ENCODE measurements at places on chromosomes 5 and 9.

DNA sequence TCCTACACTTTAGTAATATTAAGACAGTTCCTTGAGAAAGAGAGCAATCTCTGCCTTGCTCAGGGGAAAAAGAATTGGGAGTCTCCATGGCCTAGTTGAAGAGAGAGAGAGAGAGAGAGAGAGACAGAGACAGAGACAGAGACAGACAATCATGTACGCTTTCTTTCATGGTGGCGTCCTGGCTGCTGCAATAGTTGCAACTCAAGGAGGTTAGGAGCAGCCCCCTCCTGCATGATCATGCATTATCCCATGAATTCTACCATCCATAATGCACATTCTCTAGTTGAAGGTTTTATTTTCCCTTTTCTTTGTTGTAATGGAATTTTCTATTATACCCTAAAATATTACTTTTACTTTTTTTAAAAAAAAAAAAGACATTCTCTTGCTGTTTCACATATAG is 50.7 kb downstream of the PPP2R2B start:
- no peak for DNase-seq

DNA sequence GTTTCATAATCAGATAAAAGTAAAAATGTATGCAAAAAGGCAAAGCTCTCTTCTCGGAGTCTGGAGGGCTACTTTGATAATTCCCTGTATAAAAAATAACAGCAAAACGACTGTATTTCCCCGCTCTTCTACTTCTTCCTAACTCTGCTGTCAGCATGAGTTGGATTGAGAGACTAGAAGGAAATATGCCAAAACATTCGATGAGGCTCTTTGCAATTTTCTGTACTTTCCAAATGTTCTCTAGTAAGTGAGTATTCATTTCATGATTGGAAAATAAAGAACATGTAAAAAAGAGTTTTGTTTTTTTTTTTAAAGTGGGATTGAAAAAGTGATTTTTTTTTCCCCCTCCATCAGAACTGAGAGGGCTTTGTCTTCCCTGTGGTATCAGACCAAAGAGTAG is 677.5 kb downstream of the ACTL7B start:
- DNase-seq, result no peak

DNA sequence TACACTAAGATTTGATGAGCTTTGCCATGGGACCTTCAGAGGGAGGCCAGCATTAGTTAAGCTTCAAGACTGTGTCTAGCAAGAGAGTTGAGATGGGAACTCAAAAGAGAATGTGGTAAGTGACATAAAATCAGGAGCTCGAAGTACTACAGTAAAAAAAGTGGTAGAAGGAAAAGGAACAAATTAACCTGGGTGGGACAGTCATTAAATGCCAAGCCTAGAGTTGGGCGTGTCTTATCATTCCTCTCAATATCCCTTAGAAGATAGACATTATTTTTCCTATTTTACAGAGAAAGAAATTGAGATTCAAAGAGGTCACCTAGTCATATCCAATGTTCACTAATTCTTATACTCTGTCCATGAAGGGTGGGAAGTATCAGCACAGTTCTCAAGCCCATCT is 3.3 kb upstream of the TXN start:
- no peak for DNase-seq

- no peak for DNase-seq
Observed at GRCh38 chr5:22505891-22506290, 347.3 kb downstream of the CDH12 start.

DNA sequence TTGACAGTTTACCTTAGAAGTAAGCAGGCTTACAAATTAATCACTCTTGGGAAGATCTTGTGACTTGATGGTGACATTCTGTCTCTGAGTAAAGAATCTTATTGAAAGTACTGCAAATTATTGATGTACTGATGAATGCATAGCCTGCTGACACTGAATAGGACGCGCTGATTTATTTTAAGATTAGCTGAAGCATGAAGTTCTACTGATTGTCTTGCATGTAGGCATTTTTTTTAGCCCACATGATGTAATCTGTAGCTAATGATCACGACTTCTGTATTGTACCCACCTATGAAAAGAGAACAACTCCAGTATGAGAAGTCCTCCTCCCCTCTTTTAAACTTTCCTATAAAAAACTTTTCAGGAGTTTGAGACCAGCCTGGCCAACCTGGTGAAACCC is 28.3 kb upstream of the SPIN1 start:
- no peak for DNase-seq

- no peak for DNase-seq
Observed at GRCh38 chr5:6384856-6385255, 6.5 kb upstream of the MED10 start.

DNA sequence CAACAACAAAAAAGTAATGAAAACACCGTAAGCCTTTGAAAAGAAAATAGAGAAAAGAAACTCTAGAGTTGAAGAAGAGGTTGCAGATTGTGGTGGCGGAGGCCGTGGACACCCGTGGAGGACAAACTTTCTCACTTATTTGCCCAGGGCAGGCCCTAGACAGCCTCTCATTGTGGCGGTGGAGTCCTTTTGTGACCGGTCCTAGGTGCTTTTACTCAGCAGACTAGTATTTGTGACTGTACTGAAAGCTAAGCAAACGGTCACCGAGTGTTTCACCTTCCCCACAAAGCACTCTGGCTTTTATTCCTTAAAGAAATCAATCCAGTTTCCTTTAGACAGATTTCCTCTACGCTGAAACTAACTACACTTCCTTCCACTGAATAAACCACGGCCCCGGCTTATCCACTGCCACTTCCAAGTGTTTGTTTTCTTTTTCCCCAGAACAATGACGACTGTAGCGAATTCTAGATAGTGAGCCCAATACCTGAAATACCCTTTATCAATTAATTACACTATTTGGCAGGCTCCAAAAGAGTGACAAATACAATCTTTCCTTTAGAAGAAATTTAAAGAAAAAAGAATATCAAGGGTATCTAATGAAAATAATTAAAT is 210.2 kb upstream of the TARS1 start:
- DNase-seq, result no peak

GRCh38 chr5:149206524-149207141 is 65.0 kb upstream of the AFAP1L1 start:
- DNase-seq, result no peak

DNA sequence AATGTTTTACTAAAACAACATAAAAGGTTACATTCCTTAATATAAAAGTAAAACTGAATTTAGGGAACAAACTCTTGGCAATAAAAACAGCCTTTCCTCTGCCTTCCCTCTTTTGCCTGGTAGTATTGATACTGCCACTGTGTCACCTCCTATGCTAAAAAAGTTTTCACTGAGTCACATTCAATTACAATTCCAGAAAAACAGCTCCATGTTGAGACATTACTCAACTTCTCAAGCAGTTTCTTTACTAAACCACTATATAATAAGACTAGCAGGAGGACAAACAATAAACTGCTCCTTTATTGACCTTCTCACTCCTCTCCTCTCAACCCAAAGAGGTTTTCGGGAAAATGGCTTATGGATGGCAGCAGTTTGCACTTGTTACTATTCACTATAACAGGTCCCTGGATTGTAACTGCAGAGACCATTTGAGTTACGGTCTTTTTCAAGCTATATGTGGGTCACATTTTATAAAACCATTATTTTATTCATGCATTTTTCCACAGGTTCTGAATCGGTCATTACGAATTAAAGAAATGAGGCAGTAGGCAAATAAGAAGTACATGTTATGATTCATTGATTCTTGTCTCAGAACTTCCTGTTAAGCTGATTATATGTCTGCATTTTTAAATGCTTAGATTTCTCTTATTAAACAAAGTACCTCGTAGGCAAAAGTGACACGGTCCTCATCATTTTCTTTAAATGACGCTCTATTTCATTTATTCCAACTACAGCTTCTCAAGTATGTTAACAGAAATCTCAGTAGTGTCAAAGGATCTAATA is 2.1 kb downstream of the ZDHHC21 start:
- no peak for DNase-seq

GRCh38 chr9:113583511-113584427 is 120.2 kb downstream of the RGS3 start:
- DNase-seq, result no peak

- DNase-seq, result no peak
Observed at GRCh38 chr9:111056538-111056937, 18.3 kb upstream of the LPAR1 start.

- no peak for DNase-seq
Observed at GRCh38 chr5:109936996-109937395, 247.3 kb downstream of the MAN2A1 start.

DNA sequence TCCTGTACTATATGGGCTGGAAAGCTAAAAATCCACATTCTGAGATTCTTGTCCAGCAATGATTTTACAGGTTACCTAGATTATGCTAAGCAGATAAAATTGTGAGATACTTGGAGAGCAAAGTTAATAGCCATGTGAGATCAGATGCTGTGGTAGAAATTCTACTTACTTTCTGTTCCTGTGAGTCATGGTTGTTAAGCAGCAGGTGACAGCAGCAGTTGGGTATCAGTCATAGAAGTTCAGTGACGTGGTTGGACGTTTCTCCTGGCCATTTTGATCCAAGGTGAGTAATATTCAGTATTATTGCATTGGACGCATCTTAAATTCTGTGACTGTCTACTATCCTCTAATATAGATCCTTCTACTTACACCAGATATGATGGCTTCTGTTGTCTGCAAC is 524.5 kb downstream of the TMEM38B start:
- DNase-seq, result no peak

DNA sequence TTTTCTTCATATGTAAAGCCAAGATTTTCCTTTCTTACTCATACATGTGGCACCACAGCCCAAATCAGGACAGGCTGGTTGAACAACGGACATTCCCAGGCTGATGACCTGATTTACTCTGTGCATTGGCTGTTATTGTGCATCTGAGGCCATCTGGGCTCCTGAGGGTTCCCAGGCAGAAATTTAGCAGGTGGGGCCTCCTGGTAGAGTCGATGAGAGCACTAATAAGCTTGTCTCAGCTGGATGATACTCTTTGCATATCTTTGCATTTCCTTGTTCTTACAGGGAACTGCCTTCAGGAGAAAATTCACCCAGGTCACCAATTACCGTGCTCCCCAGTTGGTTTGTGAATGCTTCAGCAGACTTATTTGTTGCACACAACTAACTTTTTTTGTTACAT is 605.1 kb downstream of the ELAVL2 start:
- DNase-seq, result no peak

DNA sequence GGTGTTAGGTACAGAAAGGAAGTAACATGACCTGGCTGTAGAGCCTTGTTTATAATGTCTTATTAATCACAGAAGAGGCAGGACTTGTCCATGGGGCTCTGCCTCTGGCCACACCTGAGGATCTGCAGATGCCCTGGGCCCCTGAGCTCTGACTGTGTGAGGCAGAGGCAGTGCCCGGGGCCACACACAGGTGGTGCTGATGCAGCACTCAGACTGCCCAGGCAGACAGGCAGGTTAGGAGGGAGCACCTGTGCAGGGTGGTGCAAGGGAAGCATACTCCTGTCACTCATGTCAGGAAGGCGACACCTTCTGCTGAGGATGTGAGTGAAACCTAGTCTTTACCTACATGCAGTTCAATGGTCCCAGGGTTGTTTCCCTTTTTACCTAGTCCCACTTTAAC is 88.7 kb downstream of the CFAP90 start:
- no peak for DNase-seq

DNA sequence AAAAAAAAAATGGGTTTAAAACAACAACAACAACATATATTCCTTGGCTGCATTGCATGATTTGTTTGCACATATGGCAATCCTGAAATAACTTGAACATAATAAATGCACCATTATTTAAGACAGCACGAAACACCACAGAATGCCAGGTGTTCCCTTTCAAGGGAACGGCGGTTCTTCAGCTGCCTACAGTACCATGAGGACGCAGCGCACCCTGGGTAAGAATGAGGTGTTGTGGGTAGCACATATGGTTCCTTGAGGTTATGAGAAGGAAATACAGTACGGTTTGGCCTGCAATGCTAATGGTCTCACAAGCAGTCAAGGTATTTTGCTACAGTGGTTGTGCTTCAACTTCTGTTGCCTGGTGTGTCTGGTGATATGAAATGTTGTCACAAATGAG is 174.8 kb downstream of the SLC12A2 start:
- DNase-seq, result no peak

DNA sequence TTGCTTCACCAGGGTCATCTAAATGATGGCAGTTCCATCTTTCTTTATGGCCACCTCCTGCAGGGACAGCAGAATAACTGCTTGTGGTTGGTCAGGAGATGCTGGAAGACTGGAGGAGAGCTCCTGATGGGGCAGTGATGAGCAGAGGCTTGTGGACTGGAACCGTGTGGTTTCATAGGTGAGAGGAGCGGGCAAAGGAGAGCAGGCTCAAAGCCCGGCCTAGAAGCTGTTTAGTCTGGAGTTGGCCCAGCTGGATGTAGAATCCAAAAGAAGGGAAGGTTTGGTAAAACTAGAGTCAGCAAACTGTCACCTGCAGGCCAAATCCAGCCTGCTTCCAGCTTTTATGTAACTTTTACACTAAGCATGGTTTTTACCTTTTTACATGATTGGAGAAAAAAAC is 32.9 kb upstream of the TLE1 start:
- no peak for DNase-seq

GRCh38 chr5:66742083-66742895 is 146.1 kb downstream of the MAST4 start:
- no peak for DNase-seq

- DNase-seq, result no peak
Observed at GRCh38 chr5:151619812-151620460, 28.8 kb upstream of the FAT2 start.

DNA sequence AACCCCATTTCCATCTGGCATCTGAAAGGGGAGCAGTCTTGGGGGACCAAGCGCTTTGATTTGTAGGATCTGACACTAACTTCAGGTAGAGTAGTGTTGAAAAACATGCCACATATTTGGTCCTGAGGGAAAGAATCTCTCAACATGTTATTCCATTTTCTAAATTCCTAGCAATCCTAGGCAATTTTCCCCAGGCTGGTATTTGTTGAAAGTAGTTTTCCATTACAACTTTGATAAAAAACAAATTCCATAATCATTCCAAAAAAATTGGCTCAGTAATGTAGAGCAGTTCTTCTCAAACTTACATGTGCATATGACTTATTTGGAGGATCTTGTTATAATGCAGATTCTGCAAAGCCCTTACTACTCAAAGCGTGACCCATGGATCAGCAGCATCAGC is 477.9 kb downstream of the ACTL7B start:
- DNase-seq, result no peak

DNA sequence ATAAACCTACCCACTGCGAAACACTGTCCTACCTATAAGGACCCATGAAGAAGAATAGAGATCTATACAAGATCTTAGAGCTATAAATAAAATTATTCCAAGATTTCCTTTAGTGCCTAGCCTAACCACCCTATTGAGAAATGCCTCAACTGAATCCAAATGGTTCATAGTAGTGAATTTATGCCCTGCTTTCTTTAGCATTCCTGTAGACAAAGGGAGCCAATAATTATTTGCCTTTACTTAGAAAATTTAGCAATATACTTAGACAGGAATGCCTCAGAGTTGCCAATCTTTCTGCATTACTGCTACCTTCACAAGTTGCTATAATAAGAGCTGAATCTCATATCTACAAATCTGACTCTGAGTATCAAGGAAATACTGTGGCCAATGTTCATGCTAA is 62.6 kb downstream of the PUM3 start:
- DNase-seq, result no peak

Data from NCI-H2227 treated with DMSO at 0.1 percent for 48 hours (cell line).